CD4-positive, alpha-beta T cell (primary cell): ENCODE measurements at places on chromosomes 4 and X. TPM values are rescaled to one million over a fixed set of nuclear protein-coding genes. Genes with fewer than 3 reads are reported as not detected.
A peak's percentile ranks its signal among the peaks of the same experiment; 100 is the strongest.

DNA sequence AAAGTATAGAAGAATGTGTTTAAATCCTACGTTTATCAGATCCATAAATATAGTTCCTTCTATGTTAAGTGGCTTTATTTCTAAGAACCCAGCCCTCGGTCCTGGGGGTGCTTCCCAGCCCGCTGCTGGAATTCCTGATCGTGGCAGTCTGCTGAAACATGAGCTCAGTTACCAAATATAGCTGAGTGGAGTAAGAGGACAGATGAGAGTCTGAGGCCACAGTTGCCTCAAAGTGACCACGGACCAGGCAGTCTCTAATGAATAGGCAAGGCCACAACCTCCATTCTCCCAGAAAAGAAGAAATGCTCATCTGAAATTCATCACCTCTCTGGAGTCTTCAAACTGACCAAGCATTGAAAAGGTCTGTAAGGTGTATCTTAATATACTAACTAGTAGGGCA lies at the start of gene PALLD:
TSS of gene PALLD (plus strand) at position 219 of the 400 bp plus-strand sequence.
- no peak within 1 kb of the TSS for H3K4me3 ChIP-seq
- no peak for DNase-seq
- no peaks in the 10 kb centered on the region for H3K4me1 ChIP-seq
- H3K27me3 ChIP-seq, result no peaks in the 10 kb centered on the region
- H3K27ac ChIP-seq, result no peak within 1 kb of the TSS

- no peak overlapping the region for H3K4me3 ChIP-seq
- H3K27me3 ChIP-seq, result no peaks in the 10 kb centered on the region
- no peak overlapping the region for H3K27ac ChIP-seq
- no peak for DNase-seq
- H3K36me3 ChIP-seq, result no peaks in the 10 kb centered on the region
Measured at GRCh38 chr4:93710847-93711430, 117.6 kb upstream of the ATOH1 start.

Gene CMC4
- 5.6 TPM for total RNA-seq

- no peaks in the 10 kb centered on the region for H3K4me1 ChIP-seq
- no peaks in the 10 kb centered on the region for H3K36me3 ChIP-seq
- H3K4me3 ChIP-seq, result no peak overlapping the region
- no peak overlapping the region for H3K27ac ChIP-seq
- peaks cover 3% of the 10 kb centered on the region for H3K27me3 ChIP-seq
Measured at GRCh38 chr4:78312989-78313753, 238.4 kb upstream of the ANXA3 start.

DNA sequence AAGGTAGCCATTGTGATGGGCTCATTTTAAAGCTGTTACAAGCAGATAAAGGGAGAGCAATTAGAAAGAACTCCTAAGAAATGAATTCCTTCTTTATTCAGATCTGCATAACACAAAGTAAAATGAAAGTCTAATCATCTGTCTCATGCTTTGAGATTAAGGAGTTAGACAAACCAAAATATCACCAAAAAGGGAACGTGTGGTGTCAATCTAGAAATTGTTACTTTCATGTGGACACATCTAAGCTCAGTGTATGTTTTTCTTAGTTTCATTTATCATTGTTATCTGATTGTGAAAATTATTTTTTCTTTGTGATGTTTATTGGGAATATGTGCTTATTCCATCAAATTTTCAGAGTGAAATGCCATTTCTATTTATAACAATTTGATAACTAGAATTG lies 80.3 kb downstream of the BANK1 start:
- no peaks in the 10 kb centered on the region for H3K4me1 ChIP-seq
- no peak overlapping the region for H3K4me3 ChIP-seq
- H3K27me3 ChIP-seq, result no peaks in the 10 kb centered on the region
- no peak for DNase-seq

DNA sequence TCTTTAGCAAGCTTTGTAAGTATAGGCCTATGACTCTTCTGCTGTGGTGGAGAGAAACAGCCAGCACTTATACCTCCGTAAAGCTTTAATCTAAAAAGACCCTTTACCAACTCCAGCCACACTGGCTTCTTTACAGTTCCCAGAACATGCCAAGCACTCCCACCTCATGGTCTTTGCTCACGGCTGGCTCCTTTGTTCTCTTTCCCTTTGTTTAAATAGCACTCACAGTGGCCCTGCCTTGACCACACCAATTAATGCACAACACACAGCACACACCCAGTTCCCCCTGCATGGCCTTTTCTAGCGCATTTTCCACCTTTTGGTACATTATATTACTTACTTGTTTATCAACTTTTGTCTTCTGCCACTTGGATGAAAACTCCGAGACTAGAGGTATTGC lies 18.9 kb downstream of the PPID start:
- no peak for DNase-seq
- H3K4me1 ChIP-seq, result no peaks in the 10 kb centered on the region
- H3K27ac ChIP-seq, result no peak overlapping the region
- H3K27me3 ChIP-seq, result no peaks in the 10 kb centered on the region
- peaks cover 34% of the 10 kb centered on the region for H3K36me3 ChIP-seq

DNA sequence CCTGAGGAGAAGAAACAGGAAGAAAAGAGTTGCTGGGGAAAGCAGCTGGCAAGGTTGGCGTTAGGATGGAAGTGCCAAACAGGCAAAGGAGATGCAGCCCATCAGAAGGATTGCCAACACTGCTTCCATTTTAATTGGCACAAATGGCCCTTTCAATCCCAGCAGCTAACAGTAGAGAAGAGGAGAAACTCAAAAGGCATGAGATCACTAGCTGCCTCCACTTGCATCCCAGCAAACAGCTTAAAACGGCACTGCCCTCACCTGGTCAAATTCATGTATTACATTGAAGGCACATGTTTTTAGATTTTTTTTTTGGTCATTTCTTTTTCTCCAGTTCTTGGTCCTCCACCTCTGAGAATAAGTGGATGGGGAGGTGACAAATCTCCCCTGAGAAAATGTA lies 14.9 kb upstream of the LOC101059915 start:
- peaks cover 6% of the 10 kb centered on the region for H3K4me1 ChIP-seq
- H3K27ac ChIP-seq, result no peak overlapping the region
- no peak overlapping the region for H3K4me3 ChIP-seq
- no peaks in the 10 kb centered on the region for H3K36me3 ChIP-seq

Gene TREX2
- total RNA-seq, result 1.1 TPM

Gene WDR45
- 74.8 TPM for total RNA-seq

- DNase-seq, result no peak
- H3K27ac ChIP-seq, result no peak overlapping the region
- H3K4me1 ChIP-seq, result no peaks in the 10 kb centered on the region
Measured at GRCh38 chr4:94567811-94568210, 116.1 kb downstream of the PDLIM5 start.

DNA sequence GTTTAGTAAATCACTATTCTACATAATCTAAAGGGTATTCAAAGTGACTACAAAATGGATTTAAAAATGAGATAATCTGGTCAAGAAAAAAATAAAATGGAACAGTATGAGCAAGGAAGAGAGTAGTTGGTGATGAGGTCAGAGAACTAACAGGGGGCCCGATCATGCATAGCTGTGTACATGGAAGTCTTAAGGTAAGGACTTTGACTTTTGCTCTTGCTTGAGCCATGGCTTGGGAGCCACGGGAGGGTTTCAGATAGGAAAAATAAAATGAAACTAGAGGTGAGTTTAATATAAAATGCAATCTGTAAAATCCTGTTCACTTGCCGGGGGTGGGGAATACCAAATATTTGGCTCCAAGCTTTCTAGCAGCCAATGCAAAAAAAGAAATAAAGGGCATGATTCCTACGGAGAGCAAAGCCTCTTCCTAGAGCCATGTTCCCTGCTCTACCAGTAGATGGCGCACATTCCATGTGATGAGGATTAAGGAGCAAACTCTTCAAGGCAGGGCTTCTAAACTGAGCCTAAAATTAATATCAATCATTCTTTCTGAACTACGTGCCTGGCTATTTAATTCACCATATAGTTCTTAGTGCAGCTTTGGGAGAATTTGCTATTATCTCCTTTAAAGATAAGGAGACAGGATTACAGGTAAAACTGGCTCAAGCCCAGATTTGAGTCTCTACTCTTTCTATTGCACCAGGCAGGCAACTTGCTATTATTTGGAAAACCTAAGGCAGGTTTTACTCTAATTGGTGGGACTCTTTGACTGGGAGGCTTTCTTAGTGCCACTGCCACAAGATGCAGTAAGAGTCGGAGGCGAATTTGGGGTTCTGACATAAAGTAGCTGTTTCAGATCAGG lies 6.8 kb upstream of the CLCN5 start:
- H3K4me1 ChIP-seq, result no peaks in the 10 kb centered on the region
- H3K36me3 ChIP-seq, result no peaks in the 10 kb centered on the region
- peak; percentile 62 for DNase-seq
- no peak overlapping the region for H3K4me3 ChIP-seq

Gene DNAAF6
- not detected for total RNA-seq
